ENCODE measurements at places on chromosomes 3 and 15.

- no peak for DNase-seq
Measured at GRCh38 chr3:50342813-50343633, 2.4 kb upstream of the RASSF1 start.

DNA sequence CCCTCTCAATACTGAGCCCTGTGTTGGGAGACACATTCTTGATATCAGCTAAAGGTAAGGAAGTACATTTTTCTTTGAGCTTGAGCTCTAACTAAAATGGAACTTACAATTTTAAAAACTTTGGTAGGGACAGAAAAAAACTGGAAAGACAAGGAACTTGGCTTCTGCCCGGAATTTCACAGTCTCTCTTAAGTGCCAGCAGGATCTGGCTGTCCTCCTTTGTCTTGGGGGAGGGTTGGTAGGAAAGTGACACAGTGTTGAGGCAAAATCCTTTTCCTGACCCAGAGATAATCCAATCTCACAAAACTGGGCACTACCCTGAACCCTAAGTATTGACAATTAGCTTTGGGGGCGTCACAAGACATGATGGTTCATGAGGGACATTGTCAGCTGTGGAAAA, 45.3 kb downstream of the ZPLD1 start:
- DNase-seq = no peak

DNA sequence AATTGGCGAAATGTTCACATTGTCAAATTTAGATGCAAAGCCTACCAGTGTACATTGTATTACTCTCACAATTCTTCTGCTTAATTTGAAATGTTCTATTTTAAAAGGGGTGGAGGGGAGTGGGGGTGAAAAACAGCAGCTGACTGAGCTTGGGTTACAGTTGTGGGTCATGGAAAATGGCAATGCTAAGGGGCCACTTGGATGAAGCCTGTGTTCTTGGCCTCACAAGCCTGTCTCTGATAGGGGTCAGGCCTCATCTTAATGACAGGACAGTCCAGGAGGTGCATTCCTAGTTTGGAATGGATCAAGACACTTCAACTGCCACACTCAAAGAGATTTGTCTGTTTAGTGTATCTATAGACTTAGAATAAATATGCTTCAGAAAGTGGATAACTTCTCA, 158.2 kb downstream of the TNIK start:
- no peak for DNase-seq

DNA sequence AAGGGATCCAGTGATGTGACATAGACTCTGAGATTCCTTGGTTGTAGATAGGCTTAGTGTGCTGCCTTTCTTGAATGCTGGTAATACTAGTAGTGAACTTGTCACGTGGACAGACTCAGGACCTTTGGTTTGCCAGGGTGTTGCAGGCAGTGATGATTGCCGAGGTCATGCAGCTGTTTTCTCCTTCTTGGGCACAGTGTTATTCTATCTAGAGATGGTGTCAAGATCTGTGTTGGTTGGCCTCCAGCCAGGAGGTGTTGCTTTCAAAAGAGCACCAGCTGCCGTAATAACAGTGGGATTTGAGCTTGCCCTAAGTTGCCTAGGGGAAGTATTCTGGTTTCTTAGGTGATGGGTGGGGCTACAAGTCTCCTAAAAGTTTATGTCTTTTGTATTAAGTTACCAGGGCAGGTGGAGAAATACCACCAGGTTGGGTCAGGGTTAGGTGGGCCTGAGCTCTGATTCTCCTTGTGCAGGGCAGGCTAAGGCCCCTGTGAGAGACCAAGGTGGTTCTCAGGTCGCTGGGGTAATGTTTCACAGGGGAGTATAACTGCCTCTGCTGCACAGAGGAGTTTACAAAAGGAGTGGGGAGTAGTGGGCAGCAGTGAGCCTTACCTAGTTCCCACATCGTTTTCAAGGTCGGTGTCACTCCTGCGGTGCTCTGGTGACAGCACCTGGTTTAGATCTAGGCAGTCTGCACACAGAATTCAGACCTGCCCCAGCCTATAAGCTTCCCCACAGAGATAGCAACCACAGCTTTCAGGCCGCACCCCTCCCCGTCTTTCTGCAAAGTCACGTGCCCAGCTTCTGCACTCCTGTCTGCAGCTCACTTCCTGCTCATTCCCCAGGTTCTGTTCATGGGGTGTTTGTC, 350.3 kb downstream of the DOCK3 start:
- DNase-seq = no peak

DNA sequence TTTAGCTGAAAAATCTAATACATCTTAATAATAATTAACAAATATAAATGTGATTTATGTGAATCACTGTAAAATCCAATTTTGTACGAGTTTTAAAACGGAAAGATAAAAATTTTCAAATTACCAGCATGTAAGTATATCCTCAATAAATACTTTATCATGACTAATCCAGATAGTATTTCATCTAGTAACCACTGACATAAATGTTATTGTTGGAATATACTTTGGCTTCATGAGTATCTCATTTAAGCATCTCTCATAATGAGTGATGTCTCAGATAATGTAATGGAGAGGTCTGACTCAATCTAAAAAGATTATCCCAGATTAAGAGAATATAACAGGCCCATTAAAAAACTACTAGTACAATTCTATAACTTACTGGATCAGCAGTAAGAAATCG, 216.3 kb downstream of the STAG1 start:
- DNase-seq = no peak

DNA sequence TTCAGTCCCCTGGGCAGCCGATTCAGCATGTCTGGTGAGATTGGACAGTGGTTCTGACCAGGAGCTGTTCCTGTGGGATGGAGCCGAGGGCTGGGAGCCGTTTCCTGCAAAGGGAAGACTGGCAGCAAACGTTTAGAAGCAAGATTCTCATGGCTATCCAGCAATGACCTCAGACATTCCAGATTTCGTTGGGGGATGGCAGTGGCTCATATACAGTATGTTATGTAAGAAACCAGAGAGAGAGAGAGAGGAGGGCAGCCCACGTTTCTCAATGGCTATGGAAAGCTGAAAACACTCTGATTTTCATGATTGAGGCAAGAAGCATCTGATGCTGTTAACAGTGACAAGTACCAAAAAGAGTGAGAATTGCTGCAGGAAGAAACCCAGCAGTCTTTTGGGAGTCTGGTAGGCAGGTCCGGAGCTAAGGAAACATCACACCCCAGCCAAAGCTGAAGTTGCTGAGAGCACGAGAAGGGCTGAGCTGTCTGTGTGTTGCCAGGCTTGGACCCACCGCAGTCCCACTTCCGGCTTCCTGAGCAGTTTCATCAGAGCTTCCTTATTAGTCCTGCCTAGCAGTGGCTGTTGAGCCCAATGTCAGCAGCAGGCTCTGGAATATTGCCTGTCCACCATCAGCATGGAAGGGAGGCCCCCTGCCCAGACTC, 25.6 kb upstream of the VPS8 start:
- no peak for DNase-seq

DNA sequence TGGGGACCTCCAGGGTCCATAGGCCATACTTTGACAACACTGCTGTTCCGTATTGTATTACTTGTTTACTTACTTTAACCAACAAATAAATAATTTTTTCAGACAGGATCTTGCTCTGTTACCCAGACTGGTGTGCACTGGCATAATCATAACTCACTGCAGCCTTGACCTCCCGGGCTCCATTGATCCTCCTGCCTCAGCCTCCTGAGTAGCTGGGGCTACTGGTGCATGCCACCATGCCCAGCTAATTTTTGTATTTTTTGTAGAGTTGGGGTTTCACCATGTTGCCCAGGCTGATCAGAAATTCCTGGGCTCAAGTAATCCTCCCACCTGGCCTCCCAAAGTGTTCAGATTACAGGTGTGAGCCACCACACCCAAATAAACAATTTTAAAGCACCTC, 64.9 kb upstream of the C15orf39 start:
- DNase-seq = no peak

- DNase-seq = no peak
Measured at GRCh38 chr3:153244961-153245360, 82.9 kb downstream of the RAP2B start.

- DNase-seq = no peak
Measured at GRCh38 chr3:195282961-195283360, 12.0 kb upstream of the XXYLT1 start.

GRCh38 chr3:38374221-38374620, 27.6 kb downstream of the XYLB start:
- no peak for DNase-seq

DNA sequence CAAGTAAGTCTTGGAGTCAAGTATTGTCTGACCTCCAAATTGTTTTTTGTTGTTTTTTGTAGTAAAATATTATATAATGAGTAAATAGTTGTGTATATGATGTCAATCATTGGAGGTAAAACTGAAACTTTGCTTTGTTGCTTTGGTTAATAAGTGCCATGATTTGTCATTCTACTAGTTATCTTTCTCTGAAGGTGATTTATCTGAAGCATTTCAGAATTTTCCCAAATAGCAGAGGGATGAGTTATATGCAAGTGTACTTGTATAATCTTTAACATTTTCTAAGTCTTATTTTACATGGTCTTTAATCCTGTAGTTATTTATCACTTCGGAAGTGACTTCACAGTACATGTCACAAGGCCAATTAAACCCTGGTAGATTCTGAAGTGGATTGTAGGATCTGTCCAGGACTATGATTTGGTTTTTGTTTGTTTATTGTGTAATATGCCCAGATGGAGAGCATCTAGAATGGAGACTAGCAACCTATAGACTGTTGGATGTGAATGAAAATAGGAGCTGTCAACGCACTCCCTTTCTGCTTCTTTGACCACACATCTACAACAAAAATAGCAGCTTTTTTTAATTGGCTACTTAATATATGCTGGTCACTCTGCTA, 93.1 kb upstream of the SAMMSON start:
- no peak for DNase-seq

GRCh38 chr3:129226374-129226773, 23.0 kb upstream of the COPG1 start:
- DNase-seq = no peak

- peak; percentile 50 for DNase-seq
Measured at GRCh38 chr3:128316481-128316891, 150.2 kb downstream of the DNAJB8 start.

GRCh38 chr15:78351539-78351938, 11.4 kb downstream of the CRABP1 start:
- no peak for DNase-seq

DNA sequence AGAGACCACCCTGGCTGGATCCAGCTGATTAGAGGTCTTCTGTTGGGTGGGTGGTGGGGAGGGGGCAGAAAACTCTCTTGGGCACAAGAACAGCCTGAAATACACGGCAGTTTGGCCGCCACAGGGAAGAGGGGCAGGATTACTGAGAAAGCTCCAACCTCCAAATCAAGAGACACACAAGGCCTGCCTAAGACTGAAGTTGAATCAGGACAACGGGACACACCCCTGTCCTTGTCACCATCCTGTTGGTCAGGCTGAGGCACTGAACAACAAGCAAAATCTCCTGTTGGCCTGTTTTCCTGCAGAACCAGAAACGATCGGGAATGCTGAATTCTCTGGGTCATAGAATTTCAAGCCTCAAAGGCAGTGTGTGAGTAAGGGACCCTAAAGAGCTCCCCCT, 247.8 kb downstream of the FAM43A start:
- no peak for DNase-seq

DNA sequence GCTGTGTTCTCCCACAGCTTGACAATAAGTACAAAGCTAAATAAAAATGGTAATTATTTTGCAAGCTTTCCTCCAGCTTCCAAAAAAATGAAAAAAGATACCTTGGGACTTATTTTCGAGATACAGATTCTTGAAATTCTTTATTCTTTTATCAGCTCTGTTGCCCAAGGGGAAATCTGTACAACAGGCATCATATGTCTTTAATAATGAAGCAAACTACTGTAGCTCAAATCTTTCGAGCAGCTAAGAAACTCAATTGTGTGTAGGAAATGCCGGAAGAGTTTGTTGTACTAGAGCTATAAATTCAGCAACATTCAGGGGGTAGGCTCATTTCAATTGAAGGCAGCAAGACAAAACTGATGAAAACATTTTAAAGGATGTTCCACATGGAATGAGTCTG, 297.7 kb downstream of the GBE1 start:
- DNase-seq = no peak

DNA sequence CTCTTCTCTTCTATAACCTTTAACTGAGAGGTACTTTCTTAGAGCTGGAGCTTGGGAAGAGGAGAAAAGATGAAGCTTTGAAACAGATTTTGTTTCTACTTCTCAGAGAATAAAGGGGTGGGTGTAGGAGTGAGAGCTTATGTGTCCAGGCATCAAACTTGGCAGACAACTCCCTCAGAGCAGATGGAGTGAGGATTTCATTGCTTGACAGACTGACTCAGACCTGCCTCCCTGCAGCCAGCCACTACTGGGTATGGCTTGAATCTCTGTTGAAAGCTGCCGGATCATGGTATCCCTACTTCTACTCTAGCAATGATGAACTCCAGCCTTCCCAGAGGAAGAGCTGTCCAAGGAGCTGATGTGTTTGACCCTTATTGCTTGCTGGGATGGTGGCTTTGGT, 36.7 kb downstream of the SYN2 start:
- no peak for DNase-seq

GRCh38 chr3:59573911-59574310, 524.1 kb upstream of the CFAP20DC start:
- DNase-seq = no peak

DNA sequence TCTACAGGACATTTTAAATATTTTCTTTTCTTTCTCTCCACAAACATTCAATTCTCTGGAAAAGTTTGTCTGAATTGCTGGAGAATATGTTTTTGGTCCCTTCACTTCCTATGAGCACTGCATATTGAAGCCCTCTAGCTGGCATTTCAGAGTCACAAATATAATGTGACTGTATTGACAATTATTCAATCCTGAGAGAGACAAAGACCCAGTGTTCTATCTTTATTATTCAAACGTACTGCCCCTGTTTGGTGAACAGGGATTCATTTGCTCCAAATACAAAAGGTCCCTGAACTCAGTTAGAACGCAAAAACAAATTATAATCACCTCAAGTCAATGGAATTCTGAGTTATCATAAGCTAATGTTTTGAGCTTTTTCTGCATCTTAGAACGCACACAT, 173.1 kb upstream of the CDIN1 start:
- no peak for DNase-seq

GRCh38 chr3:33071946-33072345, 25.0 kb downstream of the GLB1 start:
- no peak for DNase-seq

Data from pancreas (tissue), 10 donors.